Activated T-helper 2 cell treated with anti-CD3 and anti-CD28 coated beads, Interferon-gamma antibody, Interleukin-2, Interleukin-4, amounts not matched to agents 10 μg/mL and 5 μg/mL and 100 μg/mL, durations not matched to agents 14 hours and 24 hours and 36 hours (primary cell): ENCODE measurements at places on chromosomes 6 and 20. TPM values are rescaled to one million over a fixed set of nuclear protein-coding genes. Genes with fewer than 3 reads are reported as not detected.

The AIF1 gene
- total RNA-seq, result 71.8 and 78.2 TPM in 2 replicates

DNA sequence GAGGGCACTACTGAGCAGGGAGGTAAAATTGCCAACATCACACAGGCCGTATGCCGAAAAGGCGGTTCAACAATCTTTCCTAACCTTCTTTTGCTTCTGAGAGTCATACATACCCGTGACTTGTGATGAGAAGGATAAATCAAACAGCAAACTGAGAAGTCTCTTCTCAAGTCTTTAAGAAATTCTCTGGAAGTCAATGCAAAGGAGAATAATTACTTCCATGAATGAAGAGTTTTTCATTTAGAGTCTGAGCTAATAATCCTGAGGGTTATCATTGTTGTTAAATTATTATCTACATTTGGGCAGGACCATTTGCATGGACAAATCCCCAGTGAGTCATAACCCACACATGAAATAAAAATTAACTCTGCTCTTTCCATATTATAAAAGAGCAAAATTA, 22.4 kb upstream of the ILRUN start:
- DNase-seq, result no peak

DNA sequence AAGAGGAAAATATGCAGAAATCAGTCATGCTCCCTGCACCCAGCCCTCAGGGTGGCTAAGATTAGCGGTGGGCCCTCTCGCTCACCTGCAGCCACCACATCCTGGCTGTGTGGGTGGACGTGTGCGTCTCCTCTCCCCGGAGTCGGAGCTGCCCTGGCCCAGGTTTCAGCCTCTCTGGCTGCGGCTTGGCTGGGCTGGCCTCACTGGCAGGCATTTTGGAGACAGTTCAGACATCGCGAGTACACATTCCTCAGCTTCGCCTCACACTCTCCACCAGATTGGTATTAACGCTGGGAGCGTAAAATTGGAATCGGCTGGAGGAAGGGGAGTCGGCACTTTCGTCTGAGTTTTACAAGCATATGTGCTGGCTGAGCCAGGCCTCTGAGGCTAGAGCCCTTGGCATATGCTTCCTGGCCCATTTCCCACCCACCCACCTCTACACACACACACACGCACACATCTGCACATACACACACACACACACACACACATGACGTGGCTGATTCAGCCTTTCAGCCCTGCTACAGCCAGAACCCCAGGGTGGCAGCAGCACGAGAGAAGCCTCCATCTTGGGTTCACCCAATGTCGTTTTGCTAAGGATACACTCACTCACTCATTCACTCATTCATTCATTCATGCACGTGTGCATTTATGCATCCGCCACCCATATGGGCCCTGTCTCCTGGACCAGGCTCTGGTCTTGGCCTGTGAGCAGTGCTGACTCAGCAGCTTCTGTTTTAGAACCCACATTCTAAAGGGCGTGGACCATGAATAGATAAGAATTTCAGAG, 42.9 kb downstream of the BCAS4 start:
- DNase-seq, result no peak

DNA sequence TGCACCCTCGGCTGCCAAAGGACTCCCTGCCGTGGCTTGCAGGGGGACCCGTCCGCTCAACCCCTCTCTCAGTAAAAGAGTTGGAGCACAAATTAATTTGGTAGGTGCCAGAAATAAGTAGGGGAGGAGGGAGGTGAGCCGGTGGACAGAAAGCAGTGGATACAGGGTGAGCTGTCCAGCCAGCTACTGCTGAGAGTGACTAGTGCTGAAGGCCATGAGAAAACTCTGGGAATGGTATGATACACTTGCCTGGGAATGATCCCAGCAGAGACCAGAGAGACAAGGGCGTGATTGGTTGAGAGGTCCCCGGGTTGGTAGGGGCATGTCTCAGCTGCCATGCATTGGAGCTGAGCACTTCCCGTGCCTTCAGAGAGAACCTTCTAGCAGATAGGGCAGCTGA, 15.7 kb downstream of the FOXQ1 start:
- DNase-seq, result no peak

- no peak for DNase-seq
Measured at GRCh38 chr20:5559945-5560344, 190.3 kb upstream of the SHLD1 start.

DNA sequence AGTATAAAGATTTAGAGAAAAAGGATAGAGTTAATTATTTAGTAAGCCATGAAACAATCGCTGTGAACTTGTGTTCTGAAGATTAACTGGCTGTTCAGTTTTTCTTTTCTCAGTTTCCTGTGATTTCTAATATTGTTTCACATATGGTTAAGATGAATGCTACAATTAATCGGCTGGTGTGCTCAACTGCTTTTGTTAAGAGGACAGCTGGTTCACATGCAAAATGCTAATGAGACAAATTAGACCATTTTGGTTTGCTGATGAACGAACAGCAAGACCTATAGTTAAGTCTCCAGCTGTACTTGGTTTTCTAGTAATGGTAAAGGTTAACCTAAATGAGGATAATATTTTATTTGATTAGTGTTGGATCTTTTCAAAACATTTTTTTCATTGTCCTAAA, 10.8 kb upstream of the NHSL1 start:
- no peak for DNase-seq

GRCh38 chr20:62682912-62683517, 25.6 kb upstream of the NTSR1 start:
- DNase-seq, result no peak

The STX11 gene
- total RNA-seq, result 19.2 and 19.7 TPM in 2 replicates

DNA sequence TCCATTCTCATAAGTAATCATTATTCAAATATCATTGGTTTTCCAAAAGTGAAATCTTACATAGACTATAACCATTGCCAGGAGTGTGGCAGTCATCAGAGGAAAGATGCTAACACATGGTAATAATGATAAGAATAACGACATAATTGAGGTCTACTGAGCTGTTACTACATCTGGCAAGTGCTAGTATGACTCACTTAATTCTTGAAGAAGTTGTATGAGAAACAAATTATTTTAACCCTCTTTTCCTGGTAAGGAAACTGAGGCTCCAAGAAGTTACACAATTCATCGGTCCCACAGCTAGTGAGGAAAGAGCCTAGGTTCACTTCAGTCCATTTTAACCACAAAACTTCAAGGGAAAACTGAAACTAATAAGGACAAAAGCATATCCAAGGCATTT, 335.6 kb upstream of the BTBD3 start:
- DNase-seq, result no peak

The ISM1 gene
- total RNA-seq, result 3.9 and 4.0 TPM in 2 replicates

GRCh38 chr6:55826941-55827340, 48.4 kb downstream of the BMP5 start:
- no peak for DNase-seq

GRCh38 chr20:23667666-23668065, 21.2 kb downstream of the CST4 start:
- no peak for DNase-seq

GRCh38 chr6:36219081-36219480, 22.5 kb downstream of the BRPF3 start:
- no peak for DNase-seq

DNA sequence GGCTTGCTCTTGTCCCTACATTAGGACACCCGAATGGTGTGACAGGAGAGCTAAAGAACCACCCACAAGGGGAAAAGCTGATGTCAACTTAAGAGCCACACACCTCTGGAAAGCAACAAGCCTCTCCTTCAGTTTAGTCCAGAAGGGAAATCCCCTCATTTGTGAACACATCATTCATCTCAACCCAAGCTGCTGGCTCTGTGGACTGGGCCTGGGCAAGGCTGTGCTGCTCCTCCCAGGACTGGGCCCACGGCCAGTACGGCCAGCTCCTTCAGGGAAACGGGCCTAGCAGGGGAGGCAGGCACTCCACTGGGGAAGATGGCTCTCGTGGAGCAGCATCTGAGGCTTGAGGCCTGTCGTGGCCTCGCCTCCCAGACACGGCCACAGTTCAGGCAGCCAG, 12.8 kb upstream of the SLC4A11 start:
- DNase-seq, result no peak

The SLX4IP gene
- total RNA-seq, result 6.3 and 6.4 TPM in 2 replicates
